ENCODE measurements at places on chromosomes 1 and 21.

GRCh38 chr1:2257245-2257627, 29.1 kb downstream of the SKI start:
- no peak for DNase-seq

DNA sequence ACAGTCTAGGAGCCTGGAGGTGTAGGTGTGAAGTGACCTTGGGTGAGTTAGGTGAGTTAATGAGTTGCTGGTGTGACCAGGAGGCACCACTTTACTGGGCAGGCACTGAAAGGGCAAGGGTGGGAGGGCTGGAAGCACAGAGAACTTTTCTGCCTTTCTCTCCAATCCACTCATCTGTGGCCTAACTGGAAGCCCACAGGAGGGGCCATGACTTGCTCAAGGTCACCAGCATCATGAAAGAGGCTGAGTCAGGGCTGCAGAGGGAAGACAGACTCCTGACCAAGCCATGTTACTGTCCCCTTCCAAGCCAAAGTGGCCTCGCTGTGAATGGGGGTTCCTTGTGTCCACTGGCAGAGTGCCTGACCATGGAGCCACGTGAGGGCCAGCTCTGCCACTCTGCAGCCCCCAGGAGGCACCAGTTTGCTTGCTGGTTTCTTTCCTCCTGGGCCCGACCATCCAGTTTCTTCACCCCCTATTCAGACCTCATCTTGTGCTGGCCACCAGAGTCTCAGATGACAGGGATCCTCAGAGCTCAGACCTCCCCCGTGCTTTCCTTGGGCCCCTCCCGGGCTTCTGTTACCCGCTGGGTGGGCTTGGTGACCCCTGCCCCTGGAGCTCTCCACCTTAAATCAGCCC, 4.3 kb upstream of the BSND start:
- no peak for DNase-seq

DNA sequence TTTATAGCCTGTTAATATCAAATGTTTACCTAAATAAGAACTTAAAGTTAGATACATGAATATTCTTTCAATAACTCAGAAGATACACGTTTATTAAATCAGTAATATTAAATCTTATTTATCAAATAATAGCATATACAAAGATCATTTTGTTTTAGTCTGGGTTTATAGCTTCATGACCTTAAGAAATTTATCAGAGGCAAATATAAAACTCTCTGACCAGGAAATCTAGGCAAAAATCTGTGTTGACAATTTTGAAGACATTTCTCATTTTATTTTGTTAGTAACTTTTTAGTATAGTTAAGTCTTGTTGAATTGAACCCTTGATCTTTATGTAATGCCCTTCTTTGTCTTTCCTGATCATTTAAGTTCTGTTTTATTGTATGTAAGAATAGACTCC, 46.4 kb downstream of the PRKACB start:
- DNase-seq: no peak

GRCh38 chr1:192639607-192640368, 3.8 kb downstream of the RGS13 start:
- DNase-seq: no peak

GRCh38 chr21:16455978-16456377, 726.2 kb downstream of the USP25 start:
- peak; percentile 3 for DNase-seq

DNA sequence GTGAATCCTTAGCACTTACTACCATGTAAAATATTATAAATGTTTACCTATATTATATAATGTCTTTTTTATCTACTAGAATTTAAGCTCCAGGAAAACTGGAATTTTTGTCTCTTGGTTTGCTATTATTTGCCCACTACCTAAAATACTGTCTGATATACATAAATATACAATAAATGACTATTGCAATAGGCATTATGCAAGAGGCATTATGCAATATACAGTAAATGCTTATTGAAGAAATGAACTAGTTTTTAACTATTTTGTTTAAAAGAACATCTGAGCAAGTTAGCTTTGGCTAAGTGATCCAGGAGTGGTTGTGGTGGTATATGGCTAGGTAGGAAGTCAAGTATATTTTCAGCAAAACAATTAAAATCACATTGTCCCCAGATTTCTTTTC, 640.2 kb upstream of the PKN2 start:
- no peak for DNase-seq

GRCh38 chr1:241985787-241986186, 13.1 kb downstream of the MAP1LC3C start:
- no peak for DNase-seq

GRCh38 chr1:9164532-9164900, 35.6 kb upstream of the GPR157 start:
- DNase-seq: no peak

GRCh38 chr1:186798960-186799688, 29.6 kb upstream of the PLA2G4A start:
- no peak for DNase-seq

GRCh38 chr21:38775733-38776132, 30.0 kb upstream of the ETS2 start:
- no peak for DNase-seq

DNA sequence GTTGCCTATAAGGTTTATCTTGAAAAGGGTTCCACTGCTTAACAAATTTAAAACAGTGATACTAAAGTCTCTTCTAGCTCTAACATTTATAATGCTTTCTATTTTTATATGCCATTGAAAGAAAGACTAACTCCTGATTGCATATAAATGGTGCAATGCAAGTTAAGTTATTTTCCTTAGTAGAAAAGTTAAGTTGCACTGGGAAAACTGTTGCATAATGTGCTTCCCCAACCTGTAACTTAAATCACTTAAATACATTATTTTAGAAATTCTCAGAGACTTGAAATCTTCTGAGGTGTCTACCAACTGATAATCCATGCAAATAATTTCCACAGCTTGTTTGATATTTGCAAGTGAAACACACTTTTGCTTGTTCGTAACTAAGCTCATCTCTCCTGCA, 175.0 kb upstream of the HMCN1 start:
- DNase-seq: no peak

GRCh38 chr1:171355727-171356126, 41.7 kb downstream of the FMO4 start:
- no peak for DNase-seq

DNA sequence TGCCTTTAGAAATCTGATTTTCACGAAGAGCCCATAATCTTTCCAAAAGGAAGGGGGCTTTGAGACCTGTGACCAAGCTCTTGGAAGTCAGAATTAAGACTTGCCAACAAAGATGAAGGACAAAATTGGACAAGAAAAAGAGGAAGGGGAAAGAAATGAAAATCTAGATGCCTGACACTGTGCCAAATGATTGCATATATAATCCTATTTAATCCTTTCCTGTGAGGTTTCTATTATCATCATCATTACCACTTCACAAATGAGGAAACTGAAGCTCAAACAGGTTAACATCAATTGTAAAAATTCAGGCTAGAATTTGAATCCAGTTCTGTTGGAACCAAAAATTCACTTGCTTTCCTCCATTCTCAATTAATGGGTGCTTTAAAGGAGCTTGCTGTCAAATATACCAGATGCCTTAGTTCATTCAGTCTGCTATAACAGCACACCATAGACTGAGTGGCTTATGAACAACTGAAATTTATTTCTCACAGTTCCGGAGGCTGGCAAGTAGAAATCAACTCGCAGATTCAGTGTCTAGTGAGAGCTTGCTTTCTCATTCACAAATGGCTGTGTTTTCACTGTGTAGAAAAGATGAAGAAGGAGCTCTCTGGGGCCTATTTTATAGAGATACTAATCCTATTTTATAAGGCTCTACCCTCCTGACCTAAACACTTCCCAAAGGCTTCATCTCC, 197.5 kb upstream of the ST6GALNAC5 start:
- DNase-seq: no peak

DNA sequence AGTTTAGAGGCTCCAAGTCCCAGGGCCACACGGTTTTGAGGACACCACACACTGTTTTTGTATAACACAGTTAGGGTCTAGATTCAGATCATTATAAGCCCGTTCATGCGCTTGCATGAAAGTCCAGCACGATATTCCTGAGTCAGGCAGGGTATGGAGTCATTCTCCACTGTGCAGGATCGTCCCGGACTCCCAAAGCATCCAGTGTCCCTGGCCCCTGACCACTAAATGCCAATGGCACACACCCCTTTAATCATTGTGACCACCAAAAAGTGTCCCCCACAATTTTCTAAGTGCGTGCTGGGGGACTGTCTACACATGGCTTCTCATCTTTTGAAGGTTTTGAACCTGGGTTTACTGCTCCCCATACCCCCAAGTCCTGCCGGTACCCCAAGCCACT, 27.1 kb upstream of the PTPRF start:
- DNase-seq: no peak

DNA sequence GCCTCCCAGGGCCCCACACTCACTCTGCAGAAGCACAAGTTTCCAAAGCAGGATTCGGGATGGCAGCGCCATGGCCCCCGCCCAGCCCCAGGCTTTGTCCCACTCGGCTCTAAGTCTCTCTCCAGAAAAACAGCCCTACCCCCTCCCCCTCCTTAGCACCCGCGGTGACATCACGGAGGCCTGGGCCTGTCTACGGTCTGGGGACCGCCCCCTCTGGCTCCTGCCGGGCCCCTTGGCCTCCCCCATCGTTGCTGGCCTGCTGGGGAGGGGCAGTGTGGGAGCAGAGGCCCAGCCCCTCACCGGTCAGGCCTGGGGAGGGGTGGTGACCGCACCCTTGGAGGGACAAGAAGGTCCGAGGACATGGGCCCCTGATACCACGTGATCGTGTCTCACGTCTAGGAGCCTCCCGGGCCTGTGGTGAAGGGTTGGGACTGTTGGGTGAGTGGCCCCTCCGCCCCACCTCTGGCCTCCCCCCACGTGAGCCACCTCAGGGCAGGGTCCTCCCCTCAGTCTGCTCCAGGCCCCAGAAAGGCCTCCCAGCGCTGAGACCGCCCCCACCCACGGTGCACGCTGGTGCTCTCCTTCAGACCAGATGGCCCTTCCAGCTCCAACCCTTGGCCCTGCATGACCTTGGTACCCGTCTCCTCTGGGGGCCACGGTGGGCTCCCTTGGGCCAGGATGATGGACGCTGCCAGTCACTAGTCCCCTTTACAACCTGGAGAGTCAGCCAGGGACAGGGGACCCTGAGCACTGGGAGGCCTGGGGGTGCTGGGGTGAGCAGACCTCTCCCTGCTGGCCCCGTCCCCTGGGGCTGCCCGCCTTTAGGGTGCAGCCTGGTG, at the start of gene MXRA8:
Gene MXRA8 (minus strand): TSS at position 123 of the 839 bp plus-strand sequence. CDS start 51 bp downstream, at position 72.
- no peak for DNase-seq

DNA sequence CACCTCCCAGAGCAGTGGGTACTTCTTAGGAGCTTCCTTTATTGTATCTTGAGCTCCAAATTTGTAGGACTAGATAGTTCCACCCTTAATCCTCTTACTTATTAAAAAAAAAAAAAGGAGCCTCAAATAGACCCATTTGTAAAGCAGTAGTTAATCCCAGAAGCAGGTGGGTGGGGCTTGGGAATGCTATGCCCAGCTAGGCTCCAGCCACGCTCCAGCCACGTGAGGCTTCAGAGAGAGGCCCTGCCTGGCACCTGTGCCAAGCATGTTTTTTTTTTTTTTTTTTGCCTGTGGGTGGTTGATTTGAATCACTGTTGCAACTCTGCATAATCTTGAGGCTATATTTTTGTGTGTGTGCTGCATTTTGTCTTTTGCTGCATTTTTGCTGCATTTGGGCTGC, 7.0 kb downstream of the CACNA1E start:
- DNase-seq: no peak

GRCh38 chr1:221356693-221357092, 385.2 kb downstream of the DUSP10 start:
- no peak for DNase-seq

DNA sequence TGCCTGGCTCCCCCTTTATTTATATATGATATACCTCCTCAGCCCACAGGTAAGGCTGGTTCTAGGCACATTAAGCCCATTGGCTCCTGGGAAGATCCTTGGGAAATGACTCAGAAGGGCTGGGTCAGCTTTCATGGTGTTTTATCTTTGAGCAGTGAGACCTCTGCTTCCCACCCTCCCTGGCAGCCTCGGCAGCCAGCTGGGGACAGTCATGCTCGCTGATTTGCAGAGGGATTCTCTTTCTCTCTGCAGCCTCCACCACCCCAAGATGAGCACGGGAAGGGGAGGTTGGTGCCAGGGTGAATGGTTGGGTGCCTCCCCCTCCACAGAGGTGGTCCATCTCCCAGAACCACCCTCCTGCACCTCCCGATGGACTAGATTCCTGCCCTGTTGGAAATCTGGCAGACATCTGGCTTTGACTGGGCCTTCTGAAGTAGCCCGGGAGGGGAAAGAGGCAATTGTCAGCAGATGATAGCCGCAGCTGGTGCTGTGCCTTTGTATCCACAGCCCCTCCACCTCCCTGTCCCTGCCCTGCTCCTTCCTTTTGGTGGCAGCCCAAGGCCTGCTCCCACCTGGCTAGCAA, 24.6 kb downstream of the IER5 start:
- no peak for DNase-seq

GRCh38 chr1:71228742-71229365, 148.0 kb upstream of the ZRANB2 start:
- DNase-seq: no peak

DNA sequence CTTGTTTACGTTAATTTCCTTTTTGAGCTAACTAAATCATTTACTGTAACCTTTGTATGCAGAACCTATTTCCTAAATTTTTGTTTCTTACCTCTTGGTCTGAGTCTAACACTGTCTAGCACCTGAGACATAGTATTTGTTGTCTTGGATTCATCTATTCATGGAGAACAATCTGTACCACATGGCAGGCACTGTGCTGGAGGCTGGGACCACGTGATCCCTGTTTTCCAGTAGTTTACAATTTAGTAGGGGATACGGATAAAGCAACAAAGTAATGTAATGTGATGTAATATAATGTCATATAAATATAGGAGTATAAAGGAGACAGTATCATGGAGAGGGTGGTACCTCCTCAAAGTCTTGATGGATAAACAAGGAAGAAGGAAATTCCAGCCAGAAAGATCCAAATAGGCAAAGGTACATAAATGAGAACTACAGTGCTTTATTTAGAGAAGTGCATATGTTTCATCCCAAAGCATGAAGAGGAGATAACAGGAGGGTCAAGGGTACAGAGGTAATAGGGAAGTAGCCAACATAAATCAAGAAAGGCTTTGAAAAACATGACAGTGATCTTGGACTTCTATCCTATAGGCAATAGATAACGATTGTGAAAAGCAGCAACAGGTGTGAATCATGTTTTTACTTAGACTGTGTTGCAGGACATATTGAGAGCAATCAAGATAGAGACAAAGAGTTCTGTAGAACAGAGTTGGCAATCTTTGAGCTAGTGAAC, 25.9 kb upstream of the CLCA4 start:
- DNase-seq: no peak

DNA sequence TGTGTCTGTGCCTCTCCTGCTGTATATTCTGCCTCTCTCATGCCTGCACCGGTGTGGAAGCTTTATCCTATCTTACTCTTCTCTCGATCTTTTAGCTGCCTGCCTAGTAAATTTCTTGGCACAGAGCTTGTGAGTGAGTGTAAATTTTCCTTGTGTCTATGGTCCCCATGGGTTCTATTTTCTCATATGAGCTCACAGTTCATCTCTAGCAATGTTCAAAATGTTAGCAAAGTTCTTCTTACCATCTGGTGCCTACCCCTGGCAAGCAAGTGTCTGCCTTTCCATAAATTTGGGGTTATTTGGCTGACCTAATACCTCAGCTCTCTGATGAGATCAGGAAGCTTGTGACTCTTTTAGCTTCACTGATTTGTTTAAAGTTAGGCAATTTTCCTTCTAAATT, 572.1 kb upstream of the BRINP3 start:
- no peak for DNase-seq

GRCh38 chr21:45013260-45013841, 61.0 kb upstream of the ADARB1 start:
- no peak for DNase-seq

GRCh38 chr1:145719230-145720079, at the start of gene CD160:
Gene CD160 (plus strand): TSS chr1:145719499. CDS start chr1:145728328, 8,829 bp downstream.
- DNase-seq: no peak

GRCh38 chr1:66251546-66251945, 282.4 kb upstream of the SGIP1 start:
- no peak for DNase-seq

GRCh38 chr1:42135426-42135825, 17.8 kb upstream of the GUCA2B start:
- DNase-seq: no peak
